ENCODE measurements at places on chromosomes 2 and 18. TPM values are rescaled to one million over a fixed set of nuclear protein-coding genes. Genes with fewer than 3 reads are reported as not detected.

CRYBA2 gene
- not detected for total RNA-seq

HOXD1 gene
- not detected for total RNA-seq

DNA sequence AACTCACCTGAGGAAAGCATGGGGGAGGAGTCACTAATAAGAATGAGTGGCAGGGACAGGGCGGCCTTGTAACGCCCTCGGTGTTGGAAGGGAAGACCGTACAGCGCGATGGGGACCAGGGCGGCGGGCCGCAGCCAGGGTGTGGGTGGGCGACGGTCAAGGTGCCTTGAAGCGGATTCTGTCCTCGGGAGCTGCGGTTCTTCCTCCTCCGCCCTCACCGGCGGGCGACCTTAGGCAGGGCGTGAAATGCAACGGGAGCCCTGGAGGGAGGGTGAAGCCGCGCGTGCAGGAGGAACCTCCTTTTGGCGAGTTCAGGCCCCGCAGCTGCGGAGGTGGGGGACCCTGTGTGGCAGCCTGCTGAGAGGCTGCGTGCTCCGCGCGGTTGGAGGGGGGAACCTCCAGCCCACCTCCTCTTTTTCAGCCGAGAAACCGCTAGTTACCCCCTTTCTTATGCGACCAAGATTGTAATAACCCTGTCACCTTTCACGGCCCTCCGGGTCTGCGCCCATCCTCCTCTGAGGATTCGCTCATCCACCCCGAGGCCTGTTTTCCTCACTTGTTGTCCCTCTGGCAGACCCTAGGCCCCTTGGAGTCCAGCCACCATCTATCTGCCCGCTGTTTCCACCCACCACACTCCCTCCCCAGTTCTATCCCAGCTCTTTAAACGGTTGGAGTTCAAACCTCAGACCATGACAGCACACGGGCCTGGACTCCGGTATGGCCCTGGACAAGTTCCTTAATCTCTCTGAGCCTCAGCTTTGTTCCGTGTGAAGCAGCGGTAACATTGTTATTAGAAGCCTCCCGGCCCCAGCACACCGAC, 823 bp upstream of the RNU2-63P start:
- DNase-seq, result no peak

DNA sequence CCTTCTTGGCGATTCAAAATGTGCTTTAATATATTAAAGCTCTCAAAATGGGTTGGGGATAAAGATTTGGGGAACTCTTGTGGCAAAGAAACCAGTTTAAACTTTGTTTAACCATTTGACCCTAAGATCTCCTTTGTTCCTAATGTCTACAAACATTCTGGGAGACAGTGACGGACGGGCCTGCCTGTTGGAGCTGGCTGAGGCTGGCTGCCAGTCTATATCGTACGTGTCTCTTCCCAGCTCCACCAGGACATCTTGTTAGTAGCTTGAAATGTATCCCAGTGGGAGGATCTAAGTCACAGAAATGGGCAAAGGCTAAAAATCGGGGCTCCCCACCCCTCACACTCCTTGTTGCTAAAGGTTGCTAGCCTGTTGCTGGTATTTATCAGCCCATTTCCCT, 30.7 kb downstream of the ZNF532 start:
- DNase-seq, result no peak

DNA sequence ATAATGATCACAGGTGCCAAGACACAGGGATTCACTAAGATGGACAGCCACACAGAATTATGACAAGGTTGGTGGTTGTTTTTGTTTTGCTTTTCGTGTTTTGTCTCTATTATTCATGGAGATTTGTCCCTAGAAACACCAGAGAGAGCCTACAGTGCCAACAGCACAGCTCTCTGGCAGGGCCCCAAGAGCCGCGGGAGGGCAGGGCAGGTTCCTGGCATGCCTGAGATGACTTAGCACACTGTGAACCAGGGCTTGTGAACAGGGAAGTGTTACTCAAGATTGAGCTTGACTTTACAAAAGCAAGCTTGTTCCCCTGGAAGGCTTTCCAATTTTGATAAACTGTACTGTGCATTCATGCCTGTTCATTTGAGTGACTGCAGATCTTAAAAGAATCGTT, 437.4 kb upstream of the SALL3 start:
- DNase-seq, result peak; percentile 2

DNA sequence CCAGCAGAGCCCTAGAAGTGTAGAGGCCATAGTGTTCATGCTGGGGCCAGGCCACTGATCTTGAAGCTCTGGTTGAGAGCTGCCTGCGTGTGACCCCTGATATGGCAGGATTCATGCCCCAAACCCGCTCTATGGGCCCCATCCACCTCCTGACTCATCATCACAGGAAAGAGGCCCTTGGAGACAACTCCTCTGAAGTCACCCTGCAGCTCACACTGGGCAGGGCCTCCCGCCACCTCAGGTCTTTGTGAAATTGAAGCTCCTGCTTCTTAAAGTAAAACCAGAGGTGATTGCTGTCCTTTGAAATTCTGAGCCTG, 12.0 kb upstream of the TUBB6 start:
- DNase-seq, result no peak

DNA sequence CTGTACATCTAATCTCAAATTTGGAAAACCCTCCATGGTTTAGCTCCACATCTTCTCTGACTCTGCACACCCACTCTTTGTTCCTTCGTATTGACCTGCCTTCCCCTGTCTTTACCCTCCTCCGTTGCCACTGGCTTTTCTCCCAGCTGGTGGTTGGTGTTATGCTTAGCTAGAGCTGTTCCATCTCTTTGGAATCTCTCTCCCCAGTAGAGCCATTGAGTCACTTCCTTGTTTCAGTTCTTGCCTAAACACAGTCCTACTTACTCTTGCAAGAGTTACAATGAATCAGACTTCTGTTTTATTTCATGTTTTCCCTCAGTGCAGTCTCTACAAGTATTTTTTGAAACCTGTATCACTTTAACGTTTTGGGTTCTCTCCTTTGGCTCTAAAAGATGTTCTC, 263.9 kb downstream of the LTBP1 start:
- DNase-seq, result no peak
